IPS-NIHi11 (cell line): ENCODE measurements at places on chromosomes 1 and 21.

GRCh38 chr1:212377644-212378043 is 37.0 kb downstream of the PACC1 start:
- DNase-seq: no peak

GRCh38 chr1:26936823-26937222 is 15.3 kb downstream of the NUDC start:
- no peak for DNase-seq

- DNase-seq: no peak
These were observed 60.6 kb downstream of the MYOM3 start for GRCh38 chr1:24051206-24051945.

DNA sequence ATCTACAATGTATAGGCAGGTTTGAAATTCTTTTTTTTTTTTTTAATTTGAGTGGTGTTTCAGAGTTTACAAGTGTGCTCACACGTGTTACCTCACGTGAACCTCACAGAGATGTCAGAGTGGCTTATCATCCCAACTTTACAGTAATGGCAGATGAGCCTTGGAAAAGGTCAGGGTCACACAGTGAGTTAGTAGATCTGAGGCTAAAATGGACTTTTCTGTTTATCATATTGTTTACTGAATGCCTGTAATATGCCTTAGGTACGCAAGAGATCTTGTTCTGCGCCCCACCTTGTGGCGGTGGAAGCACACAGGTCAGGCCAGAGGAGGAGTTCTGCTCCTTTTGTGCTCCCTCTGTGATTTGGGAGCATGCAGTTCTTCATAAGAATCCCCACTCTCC is 80.0 kb downstream of the DYRK1A start:
- no peak for DNase-seq

- no peak for DNase-seq
These were observed 25.2 kb downstream of the PROK1 start for GRCh38 chr1:110476028-110476765.

- peak; percentile 50 for DNase-seq
These were observed 14.7 kb downstream of the NMNAT2 start for GRCh38 chr1:183403498-183403897.

GRCh38 chr1:227766015-227766634 is 30.9 kb downstream of the SNAP47 start:
- DNase-seq: no peak

DNA sequence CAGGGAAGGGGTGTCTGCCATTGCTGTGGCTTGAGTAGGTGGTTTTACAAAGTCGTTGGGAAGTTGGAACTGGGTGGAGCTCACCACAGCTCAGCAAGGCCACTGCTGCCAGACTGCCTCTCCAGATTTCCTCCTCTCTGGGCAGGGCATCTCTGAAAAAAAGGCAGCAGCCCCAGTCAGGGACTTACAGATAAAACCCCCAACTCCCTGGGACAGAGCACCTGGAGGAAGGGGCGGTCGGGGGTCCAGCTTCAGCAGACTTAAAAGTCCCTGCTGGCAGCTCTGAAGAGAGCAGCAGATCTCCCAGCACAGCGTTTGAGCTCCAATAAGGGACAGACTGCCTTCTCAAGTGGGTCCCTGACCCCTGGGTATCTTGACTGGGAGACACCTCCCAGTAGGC is 124.2 kb downstream of the LHX8 start:
- DNase-seq: no peak

DNA sequence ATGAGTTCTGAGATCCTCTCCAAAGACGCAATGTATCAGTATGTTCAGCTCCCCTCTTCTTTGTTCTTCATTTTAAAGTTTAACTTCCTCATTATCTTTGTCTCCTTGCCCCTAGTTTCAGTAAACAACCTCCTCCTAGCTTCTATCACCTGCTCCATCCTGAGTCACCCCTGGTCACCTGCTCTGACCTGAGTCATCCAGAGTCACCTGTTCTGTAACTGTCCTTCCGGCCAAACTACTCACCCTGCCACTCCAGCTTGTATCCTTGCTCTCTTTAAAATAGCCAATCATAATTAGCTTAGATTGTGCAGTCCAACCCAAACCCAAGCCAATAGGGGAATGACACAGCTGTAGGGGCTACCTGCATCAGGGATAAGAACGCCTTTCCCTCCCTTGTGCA is 332.0 kb downstream of the OLFM3 start:
- DNase-seq: no peak

DNA sequence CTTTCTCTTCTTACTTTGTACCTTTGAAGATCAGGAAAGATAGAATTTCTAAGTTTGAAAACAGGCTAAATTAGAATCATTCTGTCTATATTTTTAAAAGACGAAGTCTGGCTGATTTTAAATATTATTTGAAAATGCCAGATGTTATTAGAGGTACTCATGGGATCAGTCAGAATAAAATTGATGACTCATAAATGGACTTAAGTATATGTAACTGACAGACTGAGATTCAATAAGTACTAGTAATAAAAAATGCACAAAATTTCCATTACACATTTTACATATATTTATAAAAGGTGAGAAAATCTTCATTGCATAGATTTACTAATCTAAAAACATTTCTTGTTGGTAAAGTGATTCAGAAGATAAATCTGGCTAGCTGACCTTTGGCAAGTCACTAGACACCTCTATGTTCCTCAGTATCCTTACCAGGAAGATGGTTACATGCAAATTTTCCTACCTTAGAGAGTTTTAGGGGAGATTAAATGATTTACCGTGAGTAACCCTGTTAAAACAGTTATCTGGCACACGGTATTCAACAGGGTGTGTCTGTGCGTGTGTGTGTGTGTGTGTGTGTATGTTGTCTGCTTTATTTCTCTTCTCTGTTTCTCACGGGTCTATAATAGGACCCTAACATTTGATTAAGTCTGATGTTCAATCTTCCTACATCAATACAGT is 189.0 kb downstream of the RUNX1 start:
- no peak for DNase-seq

DNA sequence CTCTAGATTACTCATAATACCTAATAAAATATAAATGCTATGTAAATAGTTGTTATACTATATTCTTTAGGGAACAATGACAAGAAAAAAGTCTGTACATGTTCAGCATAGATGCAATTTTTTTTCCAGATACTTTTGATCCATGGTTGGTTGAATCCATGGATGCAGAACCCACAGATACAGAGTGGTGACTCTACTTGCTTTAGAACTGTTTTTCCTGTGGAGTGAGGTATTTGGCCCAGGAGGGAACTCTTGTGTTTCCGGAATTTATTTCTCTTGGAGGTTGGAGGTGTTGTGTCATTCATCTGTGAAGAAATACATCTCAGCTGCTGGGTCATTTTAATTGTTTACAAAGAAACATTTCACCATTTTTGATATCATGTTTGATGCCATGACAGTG is 28.7 kb downstream of the TMEM200B start:
- DNase-seq: no peak

DNA sequence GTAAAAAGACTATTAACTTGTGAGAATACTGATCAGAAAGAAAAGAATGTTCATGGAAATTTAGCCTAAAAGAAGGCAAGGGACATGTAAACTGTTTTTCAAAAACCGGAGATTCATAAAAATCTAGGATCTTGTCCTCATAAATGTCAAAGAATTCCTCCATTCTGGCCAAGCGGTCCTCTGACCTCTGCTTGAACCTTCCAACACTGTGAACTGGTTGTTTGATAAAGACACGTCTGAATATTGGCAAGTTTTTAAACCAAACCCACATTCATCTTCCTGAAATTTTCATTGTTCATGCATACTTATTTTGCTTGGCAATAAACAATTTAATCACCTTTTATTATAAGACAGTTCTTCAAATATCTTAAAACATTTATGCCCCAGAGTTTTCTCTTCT is 19.8 kb downstream of the ASPM start:
- no peak for DNase-seq

DNA sequence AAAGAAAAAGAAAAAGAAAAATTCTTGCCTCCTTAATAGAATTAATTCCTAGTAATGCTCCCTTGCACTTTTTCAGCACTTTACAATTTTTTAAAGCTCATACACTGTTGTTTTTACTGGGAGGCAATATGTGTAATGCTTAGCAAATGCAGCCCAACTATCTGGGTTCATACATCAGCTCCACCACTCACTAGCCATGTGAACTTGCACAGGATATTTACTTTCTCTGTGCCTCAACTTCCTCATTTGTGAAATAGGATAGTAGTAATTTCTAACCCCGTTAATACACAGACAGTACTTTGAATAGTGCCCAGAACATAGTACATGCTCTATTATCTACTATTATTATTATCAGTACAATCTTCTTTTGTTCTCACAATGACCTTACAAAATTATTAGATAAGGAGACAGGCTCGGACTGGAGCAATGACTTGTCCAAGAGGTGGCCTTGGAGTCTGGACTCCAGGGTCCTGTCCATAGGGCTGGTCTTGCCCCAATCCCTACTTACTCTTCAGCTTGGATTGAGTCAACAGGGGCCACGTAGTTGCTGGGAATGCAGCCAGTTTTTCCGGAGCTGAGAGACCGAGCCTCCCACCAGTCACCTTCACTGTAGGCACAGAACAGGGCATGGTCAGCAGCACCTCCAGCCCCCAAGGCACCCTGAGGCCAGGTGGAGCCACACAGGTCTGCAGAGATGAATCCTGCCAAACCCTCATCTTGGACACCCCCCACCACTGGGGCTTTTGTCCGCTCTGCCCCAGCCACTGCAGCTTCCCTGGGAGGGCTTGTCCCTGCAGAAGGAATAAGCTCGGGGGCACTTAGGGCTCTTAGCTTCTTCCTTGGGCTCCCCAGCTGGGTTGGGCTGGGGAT is 13.7 kb downstream of the FGR start:
- DNase-seq: no peak

DNA sequence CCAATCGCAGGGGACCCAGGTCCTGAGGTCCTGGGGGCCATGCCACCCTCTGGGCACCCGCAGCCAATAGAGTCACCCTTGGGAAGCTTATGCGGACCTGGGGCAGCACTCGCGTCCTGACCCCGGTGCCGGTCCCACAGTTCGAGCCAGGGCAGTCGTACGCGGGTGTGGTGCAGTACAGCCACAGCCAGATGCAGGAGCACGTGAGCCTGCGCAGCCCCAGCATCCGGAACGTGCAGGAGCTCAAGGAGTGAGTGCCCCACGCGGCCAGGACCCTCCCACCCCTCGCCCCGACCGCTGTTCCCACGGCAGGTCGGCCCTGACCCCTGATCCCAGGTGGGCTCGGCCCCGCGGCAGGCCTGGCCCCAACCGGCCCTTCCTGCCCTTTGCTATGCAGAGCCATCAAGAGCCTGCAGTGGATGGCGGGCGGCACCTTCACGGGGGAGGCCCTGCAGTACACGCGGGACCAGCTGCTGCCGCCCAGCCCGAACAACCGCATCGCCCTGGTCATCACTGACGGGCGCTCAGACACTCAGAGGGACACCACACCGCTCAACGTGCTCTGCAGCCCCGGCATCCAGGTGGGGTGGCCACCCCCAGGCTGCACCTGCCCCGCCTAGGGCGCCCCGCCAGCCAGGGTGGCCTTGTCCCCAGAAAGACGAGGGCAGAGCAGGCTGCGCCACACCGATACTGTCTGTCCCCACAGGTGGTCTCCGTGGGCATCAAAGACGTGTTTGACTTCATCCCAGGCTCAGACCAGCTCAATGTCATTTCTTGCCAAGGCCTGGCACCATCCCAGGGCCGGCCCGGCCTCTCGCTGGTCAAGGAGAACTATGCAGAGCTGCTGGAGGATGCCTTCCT is 20.5 kb downstream of the COL6A1 start:
- DNase-seq: peak; percentile 5

DNA sequence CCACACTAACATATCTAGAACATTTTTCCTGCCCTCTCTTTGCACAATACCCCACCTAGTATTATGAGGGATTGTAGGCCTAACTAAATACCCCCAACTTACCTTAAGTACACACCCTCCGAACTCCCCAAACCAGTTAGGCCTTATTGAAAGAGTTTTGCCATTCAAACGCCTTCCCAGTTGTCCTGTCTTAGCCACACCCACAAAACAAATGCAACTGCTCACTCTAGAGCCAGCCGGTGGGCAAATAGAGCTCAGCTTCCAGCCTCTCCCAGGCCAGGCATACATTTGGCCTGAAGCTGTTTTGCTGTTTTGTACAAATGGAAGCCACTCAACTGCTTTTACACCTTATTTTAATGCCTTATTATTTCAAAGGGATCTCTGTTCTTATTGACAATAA is 224.2 kb upstream of the RUNX1 start:
- DNase-seq: peak; percentile 27

GRCh38 chr1:236978740-236979139 is 25.5 kb downstream of the MT1HL1 start:
- DNase-seq: no peak

- DNase-seq: no peak
These were observed 73.3 kb upstream of the PDE4B start for GRCh38 chr1:65719391-65719790.
